ENCODE measurements at places on chromosomes 6 and 20.
A peak's percentile ranks its signal among the peaks of the same experiment; 100 is the strongest.

DNA sequence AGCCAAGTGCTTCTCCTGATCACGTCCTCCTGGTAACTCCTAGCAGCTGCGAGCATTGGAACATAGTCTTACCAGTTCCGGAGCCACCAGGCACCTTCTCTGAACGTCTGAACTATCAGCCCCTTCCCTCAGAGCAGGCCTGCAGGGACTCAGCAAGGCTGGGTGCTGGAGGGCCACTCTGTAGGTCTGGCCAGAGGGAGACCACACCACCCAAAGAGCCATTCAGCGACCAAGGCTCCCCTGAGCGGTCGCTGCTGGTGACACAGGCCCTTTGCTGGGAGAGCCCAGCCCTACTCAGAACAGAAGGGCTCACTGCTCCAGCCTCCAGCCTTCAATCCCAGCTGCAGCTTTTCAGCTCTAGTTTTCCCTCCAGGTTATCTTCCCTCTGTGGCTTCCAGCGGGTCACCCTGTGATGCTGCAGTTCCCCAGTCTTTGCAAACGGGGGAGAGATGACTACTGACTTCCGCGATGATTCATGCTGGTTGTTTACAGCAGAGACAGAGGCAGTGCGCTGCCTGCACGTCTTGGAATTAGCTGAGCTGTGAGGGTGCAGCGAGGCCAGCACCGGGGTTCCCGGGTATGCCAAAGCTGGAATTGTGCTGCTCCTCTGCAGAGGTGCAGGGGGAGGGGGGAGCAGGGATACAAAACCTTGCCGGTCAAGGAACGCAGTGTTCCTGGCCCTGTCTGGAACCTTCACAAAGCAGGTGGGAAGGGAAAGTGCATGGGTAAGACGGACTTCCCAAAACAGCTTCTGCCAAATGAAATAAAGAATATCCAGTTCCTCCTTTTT, 161.4 kb downstream of the LY86 start:
- no peak for DNase-seq

DNA sequence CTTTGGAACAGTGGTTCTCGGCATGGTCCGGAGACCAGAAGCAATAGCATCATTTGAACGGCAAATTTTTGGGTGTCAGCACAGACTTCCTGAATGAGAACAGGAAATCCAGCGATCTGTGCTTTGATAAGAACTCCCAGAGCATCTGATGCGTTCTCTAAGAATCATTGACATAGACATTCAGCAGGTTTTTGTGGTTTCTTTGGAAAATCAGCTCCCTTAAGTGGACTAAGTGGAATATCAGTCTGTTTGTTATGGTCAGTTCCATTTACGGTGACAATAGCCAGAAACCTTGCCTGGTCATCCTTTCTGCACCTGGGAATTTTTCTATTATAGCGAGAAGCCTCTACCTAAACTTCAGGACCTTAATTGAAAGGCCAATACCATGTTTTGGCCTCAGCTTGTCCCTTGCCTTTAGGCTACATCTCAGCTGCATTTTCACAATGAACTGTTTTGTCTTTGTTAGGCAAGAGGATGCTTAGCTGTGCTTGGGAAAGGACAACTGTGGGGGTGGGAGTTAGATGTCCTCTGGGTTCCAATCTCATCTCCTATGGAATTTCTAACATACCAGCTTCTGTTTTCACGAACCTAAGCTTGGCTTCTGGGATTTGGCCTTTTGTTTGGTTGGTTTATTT, 299.7 kb downstream of the CDKAL1 start:
- DNase-seq, result no peak

GRCh38 chr6:138979813-138980668, 8.0 kb downstream of the REPS1 start:
- DNase-seq, result no peak

GRCh38 chr20:10651227-10651990, 22.4 kb downstream of the JAG1 start:
- DNase-seq, result no peak

GRCh38 chr6:153001767-153002612, 519 bp downstream of the MTRF1L start:
- DNase-seq, result no peak

- DNase-seq, result peak; percentile 15
Observed at GRCh38 chr6:166194914-166195859, 27.5 kb upstream of the TBXT start.

- no peak for DNase-seq
Observed at GRCh38 chr20:19770375-19770774, 12.3 kb downstream of the RIN2 start.

DNA sequence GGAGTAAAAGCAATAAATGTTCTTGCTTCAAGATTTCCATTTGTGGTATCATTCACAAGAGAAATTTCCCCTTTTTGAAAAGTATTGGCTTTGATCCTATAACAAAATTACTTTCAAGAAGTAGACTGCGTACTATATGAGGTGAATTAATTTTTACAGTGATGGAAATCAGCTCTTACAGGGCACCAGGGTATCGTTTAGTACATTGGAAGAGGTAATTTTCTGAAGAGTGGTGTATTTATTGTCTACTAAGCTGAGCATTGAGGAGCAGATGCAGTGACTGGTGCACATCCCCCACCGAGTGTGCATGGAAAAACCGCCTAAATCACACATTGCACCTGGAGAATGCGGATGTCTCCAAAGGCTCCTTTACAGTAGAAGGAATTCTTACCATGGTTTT, 209.5 kb downstream of the SAMD5 start:
- peak; percentile 73 for DNase-seq

DNA sequence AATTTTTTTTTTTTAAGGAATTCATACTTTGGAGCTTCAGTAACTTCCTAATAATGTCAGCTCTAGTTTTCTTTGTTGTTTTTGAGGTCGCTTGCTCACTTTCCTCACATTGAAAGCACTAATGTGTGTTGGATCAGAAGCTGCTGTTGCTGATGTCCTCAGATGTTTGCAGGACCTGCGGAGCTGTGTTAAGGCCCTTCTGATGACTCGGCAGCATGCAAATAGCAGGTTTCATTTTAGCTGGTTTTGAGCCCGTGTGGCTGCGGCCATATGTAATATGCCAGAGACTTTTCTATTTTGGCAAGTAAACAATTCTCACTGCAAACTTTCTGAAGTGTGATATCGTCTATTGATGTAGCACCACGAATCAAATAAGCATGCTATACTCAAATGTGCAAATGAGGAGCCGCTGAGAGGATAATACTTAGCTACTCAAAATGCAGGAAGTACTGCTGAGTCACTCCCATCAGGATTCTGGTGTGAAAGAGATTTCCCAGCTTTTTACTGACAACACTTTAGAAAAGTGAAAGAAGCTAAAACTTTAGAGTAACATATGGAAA, 187.8 kb downstream of the SASH1 start:
- peak; percentile 31 for DNase-seq

DNA sequence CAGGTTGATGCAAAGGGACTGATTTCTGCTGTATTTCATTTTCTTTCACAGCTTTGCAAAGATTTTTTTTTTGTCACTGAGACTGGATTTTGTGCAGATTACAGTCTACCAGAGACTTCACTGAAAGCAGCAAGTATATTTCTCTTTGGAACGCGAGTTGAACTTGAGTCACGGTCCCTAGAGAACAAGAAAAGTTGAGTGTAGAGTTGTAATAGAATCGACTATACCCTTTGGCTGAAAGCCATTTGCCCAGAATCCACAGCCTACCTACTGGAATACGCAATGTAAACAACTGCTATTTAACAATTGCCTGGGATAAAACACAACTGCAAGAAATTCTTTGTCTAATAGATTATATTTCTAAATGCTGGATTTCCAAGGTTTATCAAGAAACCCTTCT, 520.6 kb downstream of the HDGFL1 start:
- DNase-seq, result no peak

GRCh38 chr6:82554666-82555065, 191.0 kb downstream of the TPBG start:
- DNase-seq, result no peak

GRCh38 chr20:3797592-3798372, 1.7 kb downstream of the CDC25B start:
- DNase-seq, result peak; percentile 74

- peak; percentile 9 for DNase-seq
Observed at GRCh38 chr6:100266494-100267401, 198.0 kb downstream of the SIM1 start.

- DNase-seq, result no peak
Observed at GRCh38 chr6:37882292-37882691, 62.8 kb downstream of the ZFAND3 start.

GRCh38 chr6:36343109-36343680, 6.5 kb upstream of the BNIP5 start:
- no peak for DNase-seq

- DNase-seq, result no peak
Observed at GRCh38 chr20:35196313-35196712, 24.4 kb downstream of the PROCR start.

GRCh38 chr20:13041574-13042457, 33.0 kb downstream of the SPTLC3 start:
- no peak for DNase-seq

- no peak for DNase-seq
Observed at GRCh38 chr6:133297657-133298056, 56.5 kb downstream of the EYA4 start.

GRCh38 chr6:88629838-88630494, 333.5 kb downstream of the RNGTT start:
- peak; percentile 62 for DNase-seq

DNA sequence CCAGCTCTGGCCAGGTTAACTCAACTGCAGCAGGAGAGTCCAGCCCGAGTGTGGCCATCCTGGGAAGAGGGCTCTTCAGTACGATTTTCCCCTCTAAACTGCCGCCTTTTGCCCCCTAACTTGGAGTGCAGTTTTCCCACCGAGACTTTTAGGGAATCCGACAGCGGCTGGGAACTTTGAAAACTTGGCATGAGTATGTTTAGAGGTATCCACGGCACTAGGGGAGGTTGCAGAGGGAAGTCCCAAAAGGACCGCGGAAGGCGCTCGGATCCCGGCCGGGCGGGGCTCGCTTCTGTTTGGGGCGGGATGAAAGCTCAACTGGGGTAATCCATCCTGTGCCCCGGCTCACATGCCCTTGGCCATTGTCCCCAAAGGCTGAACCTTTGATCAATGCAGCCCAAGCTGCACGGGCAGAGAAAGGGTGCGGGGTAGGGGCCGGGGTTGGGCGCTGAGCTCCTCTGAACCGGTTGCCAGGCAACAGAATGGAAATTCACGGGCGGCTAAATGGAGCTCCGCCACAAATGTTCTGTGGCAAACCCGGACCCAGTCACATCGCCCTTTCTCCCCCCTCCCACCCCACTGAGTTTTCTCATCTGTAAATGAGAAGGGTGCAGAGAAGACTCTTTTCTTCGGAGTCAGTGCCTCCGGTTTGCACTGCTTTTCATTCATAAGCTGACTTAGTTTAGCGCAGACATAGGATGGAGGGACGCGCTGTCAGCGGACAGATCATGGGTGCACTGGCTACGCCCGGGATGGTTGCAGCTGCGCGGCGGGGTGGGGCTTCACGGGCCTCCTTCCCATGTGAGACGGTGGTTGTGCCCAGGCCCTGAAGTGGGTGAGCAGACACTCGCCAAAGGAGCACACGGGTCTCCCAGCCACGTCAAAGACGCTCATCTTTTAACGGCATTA, 2.3 kb downstream of the BMP6 start:
- DNase-seq, result peak; percentile 76

GRCh38 chr20:34999021-34999451, 43.4 kb downstream of the MYH7B start:
- DNase-seq, result no peak

GRCh38 chr20:58682656-58683531, 9.7 kb upstream of the NPEPL1 start:
- no peak for DNase-seq

DNA sequence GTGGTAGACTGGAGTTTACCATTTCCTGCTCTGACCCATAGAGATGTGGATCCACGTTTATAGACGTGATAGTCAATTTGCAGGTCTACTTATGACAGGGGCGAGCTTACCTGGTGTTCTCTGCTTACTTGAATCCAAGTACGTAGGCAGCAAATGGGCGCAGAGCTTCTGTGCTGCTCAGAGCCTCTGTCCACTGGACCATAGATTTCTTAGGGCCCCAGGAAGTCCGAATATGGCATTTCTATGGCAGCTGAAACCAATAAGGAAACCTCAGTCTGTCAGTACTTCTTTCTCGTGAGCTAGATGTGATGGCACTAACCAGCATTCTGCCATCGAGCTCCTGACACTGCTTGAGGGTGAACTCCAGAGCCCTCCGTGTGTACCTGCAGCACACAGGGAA, 19.5 kb upstream of the NPEPL1 start:
- no peak for DNase-seq

DNA sequence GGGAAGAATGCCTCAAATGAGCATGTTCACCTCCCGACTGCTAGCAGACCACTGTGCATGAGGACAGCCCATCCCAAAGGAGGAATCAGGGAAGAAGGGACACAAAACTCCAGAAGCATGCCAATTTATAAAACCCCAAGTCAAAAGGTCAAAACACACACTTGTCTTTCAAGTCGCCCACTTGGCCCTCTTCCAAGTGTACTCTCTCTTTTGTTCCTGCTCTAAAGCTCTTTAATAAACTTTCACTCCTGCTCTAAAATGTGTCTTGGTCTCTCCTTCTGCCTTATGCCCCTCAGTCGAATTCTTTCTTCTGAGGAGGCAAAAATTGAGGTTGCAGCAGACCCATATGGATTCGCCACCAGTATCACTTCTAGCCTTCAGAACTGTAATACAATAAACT, 33.9 kb upstream of the TPBG start:
- DNase-seq, result no peak

GRCh38 chr6:14770572-14770971, 475.3 kb upstream of the JARID2 start:
- no peak for DNase-seq

GRCh38 chr20:38221119-38221589, 39.4 kb downstream of the KIAA1755 start:
- peak; percentile 76 for DNase-seq

DNA sequence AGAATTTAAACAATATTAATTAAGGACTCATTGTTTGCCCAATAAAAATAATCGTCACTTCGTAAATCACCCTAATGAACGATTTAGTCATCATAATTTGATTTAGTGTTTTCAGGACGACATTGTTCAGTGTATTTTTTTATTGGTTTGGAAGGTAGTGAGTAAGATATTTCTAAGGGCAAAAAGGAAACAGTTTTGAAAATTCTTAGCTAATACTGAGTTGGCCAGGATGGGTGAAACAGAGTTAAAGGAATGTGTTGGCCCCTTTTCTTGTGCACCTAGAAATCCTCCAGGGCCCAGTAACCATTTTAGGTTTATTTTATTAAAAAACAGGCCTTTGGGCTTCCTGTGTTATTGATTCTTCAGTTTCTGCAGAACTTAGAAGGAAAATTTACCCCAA, 25.3 kb downstream of the ANKS1A start:
- no peak for DNase-seq

- no peak for DNase-seq
Observed at GRCh38 chr6:167580619-167580911, 246.1 kb upstream of the AFDN start.

- DNase-seq, result no peak
Observed at GRCh38 chr6:26034905-26035304, 52.3 kb upstream of the HFE start.

DNA sequence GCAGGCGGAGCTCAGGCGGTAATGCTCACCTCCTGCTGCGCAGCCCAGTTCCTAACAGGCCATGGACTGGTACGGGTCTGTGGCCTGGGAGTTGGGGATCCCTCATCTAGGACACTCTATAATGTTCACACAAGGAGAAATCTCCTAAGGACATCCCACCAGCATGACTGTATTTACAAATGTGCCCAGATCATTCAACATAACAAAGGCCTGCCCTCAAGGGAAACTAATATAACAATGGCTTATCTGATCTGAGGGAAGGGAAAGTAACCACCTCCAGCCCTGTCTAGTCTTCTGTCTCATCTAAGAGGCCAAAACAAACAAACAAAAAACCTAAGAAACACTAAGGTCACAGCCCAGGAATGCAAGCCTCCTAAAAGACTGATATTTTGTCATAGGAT, 232.8 kb downstream of the RNGTT start:
- no peak for DNase-seq

All from NCI-H1417 (cell line).